ENCODE measurements at places on chromosomes 16 and 17.

DNA sequence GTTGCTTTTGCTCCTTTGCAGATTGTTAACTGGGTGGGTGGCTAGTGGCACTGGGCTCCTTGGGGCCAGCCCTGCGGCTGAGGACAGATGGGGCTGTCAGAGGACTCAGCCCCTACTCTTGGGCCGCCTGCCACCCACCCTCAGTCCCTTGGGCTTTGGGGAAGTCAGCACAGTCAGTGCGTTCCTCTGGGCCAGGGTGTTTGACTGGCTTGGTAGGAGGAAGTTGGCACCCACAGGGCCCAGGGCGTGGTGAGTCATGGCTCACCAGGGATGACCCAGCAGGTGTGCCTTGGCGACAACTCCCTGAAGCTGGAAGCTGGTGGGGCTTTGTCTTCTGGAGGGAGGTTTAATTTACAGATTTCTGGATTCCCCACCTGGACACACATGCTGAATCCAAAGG lies 32.4 kb downstream of the HAPSTR1 start:
- DNase-seq = no peak

- DNase-seq = peak; percentile 80
Observed at GRCh38 chr17:59565959-59566324, 532 bp downstream of the DHX40 start.

DNA sequence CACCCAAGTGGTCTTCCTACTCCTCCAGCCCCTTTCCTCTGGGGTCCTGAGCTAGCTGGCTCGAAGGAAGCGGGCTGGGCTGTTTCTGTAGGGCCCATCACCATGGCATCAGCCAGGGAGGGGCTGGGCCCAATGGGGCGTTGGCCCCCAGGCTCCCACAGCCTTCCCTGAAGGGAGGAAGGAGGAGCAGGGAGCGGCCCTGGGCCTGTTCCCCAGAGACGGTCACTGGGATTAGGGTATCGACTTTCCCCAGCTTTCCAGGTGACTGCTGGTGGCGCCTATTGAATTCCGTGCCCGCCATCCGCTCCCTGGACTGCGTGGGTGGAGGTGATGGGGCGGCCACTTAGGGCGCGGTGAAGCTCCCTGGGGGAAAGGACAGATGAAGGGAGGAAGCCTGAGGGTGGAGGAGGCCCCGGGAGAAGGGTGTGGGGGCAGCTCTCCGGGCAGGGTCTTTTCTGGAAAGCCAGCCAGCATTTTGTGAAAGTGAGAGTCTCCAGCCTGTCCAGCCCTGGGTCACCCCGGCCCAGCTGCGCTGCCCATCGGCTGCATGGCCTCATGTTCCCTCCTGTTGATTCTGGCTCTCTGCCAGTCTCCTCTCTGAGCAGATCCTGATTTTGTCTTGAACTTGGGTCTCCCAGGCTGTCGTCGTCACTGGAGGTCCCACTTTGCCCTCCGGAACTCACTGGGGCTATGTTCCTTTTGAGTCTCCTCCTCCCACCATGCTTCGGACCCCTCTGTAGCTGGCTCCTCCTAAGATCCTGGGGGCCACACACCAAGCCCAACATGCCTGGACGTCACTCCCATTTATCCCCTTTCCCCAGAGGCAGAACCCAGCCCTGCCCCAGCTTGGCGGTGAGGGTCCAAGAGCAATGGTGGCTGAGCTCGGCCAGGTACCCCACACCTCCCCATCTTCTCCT lies 9.8 kb downstream of the NHERF1 start:
- DNase-seq = peak; percentile 53

- no peak for DNase-seq
Observed at GRCh38 chr17:6517062-6517461, 39.3 kb downstream of the PITPNM3 start.

GRCh38 chr16:25546791-25547190 lies 145.0 kb upstream of the HS3ST4 start:
- DNase-seq = no peak

DNA sequence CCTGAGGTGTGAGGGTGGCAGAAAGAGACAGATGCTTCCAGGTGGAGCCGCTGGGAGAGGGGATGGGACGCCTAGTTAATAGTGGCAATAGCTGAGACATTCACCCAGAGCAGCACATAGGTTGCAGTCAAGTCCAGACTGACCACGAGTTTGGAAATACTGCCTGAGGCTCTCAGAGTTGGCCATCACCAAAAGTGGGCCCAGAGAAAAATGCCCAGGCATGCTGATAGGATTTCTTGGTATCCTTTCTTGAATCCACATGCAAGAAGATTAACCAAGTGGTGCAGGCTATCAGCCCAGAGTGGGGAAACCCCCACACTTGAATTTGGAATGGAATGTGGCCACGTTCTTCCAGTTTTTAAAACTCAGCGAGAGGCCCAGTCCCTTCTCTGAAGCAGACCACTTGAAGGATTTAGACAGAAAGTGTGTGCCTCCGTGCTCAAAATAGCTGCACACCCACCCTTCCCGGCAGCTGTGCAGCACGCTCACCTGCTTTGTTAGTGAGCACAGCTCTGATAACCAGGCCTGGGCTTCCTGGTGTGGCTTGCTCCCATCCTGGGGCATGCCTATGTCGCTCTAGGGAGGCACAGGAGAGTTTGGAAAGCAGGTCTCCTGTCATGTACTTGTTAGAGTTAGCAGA lies 35.7 kb downstream of the PLD6 start:
- DNase-seq = no peak

DNA sequence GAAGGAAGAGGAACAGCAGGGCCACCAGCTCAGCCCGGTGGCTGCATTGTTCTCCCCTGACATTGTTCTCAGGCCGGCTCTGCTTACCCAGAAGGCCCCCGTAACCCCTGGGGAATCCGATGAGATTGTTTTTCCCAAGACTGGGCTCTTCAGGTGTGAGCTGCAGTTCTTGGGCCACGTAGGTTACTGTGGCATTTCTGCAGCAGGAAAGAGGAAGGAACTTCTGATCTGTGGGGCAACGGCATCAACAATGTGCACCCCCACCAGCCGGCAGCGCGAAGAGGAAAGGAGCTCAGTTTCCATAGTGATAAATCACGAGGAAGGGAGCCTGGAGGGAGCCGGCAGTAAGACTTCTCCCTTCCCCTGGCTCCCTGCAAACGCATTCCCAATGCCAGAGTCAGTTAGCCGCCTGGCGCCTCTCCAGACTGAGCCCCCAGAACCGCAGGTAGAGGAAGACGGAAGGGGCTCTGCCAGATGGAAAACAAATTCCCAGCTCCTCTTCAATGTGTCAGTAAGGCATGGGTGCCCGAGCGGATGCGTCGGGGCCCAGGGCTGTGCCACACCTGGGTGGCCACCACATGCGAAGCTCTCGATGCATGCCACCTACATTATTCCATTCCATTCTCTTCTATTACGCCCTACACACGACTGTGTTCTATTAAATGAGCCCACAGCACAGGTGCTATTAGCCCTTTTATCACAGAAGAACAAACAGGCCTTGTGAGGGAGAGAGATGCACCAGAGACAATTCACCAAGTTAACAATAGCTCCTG lies 21.5 kb upstream of the PECAM1 start:
- peak; percentile 51 for DNase-seq

DNA sequence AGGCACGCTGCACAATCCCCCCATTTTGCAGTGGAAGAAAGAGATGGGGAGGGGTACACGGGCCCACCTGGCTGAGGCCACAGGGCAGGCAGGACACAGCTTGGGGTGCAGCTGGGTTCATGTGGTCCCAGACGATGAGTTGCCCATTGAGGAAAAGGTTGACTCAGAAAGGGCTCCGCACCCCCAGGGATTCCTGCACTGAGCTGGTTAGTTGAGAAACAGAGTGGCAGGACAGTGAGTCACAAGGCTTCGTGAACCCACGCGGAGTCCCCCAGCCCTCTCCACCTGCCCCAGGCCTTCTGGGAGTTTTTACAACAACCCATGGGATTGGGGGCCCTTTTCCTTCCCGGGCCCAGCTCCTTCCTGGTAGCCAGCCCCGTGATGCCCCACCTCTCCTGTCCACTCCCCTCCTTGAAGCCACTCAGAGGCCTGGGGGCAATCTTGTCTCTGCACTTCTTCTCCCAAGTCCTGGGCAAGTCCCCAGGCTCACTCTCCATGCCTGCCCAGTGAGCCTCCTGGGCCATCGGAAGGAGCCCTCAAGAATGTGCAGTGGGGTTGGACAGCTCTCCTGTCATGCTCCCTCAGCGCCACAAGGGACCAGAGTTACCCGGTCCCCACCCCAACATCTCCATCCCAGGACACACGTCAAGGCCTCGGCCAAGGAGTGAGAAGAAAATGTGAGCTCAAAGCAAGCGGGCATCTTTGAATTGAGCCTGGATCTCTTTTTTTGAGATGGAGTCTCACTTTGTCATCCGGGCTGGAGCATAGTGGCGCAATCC lies 251.2 kb downstream of the PARN start:
- DNase-seq = peak; percentile 42

DNA sequence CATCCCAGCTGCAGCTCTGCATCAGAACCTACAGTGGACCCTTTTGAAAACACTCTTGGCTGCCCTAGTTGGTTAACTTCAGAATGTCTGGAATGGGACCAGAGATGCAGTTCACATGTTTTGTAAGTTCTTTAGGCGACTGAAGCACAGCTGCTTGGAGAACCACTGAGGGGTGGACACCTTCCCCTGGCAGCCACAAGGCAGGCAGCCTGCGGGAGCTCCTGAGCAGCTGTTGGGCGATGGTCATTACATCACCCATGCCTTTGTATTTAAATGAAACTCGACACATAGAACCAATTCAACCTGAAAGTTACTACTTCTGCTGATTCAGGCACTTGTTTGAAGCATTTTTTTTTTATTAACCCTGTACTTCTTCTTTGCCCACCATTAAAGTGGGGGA lies 151.5 kb downstream of the LGALS9B start:
- peak; percentile 7 for DNase-seq

GRCh38 chr17:40437095-40437732 lies 6.0 kb upstream of the IGFBP4 start:
- DNase-seq = peak; percentile 39

- peak; percentile 77 for DNase-seq
Observed at GRCh38 chr16:2532494-2533141, 1.4 kb upstream of the CEMP1 start.

- DNase-seq = peak; percentile 76
Observed at GRCh38 chr17:13626703-13627102, 25.0 kb upstream of the HS3ST3A1 start.

- peak; percentile 78 for DNase-seq
Observed at GRCh38 chr17:2064520-2064971, 9.6 kb downstream of the HIC1 start.

- DNase-seq = peak; percentile 65
Observed at GRCh38 chr17:49035470-49036269, 38.5 kb downstream of the IGF2BP1 start.

DNA sequence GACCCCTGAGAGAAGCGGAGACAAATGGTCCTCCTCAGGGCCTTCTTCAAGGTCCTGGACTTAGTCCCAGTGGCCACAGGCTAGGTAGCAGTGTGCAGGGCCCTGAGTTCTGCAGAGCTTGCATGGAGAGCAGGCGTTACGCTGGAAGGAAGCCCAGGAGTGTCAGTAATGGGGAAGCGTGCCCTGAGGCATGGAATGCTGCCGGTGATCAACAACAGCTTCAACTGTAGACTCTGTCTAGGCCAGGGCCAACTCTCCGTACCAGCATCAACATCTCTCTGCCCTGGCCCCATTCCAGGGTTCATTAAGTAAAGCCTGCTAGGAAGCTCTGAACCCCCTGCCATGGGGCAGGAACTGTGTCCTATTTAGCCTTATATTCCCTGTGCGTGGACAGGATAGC lies 568 bp upstream of the TNK1 start:
- DNase-seq = no peak

GRCh38 chr17:76438906-76439305 lies 14.0 kb downstream of the UBE2O start:
- peak; percentile 36 for DNase-seq

DNA sequence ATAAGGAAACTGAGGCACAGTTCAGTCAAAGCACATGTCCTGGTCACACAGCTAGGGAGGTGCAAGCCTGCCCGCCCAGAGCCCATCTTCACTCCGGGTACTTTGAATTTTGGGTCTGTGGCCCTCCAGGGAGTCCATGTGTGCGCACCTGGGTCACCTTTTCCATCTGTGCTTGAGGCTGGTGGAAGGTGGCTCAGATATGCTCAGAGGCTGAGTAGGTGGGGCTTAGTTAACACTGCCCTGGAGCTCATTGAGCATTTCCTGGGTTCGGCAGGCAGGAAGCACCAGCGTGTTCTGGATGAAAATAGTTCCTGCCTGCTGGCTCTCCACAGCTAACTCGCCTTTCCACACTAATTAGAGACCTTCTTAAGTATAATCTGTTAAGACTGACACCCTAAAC lies 19.2 kb downstream of the FAM234A start:
- no peak for DNase-seq

DNA sequence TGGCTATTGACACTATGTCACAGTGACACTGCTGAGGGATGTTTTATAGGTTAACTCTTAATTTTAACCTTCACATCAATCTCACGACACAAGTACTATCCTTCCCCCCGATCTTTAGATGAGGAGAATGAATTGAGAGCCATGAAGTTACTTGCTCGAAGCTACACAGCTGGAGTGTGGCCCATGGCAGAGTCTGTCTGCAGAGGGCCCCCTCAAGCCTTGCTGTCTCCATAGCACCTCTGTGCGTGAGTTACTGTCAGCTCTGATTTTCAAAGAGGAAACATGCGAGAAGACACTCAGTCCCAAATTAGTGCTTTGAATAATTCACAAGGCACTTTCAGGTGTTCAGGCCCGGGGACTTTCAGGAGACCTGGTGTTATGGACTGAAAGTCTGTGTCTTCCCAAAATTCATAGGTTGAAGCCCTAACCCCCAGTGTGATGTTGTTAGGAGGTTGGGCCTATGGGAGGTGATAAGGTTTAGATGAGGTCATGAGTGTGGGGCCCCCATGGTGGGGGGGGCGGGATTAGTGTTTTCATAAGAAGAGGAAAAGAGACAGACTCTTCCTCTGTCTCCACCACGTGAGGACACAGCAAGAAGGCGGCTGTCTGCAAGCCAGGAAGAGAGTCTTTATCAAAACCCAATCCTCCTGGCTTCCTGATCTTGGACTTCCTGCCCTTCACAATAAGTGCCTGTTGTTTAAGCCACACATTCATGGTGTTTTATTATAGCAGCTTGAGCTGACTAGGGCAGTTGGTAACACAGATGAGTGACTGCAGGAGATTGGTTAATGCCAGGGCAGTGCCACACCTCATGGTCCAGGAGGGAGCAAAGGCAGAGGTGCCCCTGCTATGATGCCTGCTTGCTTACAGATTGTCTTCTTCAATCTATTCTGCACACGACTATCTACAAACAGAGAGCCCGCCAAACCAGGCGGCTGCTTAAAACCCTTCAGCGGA lies 281.8 kb downstream of the HAPSTR1 start:
- no peak for DNase-seq

DNA sequence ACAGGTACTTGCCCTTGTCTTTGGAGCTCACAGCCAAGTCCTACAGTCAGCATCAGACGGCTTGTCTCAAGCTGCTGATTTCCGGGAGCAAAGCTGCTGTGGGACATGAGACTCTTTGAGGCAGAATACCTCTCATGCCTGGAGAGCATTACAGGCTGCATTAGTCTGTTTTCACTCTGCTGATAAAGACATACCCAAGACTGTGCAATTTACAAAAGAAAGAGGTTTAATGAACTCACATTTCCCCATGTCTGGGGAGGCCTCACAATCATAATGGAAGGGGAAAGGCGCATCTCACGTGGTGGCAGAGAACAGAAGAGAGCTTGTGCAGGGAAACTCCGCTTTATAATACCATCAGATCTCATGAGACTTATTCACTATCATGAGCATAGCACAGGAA lies 661.2 kb downstream of the WWOX start:
- no peak for DNase-seq
